ENCODE measurements at places on chromosomes 6 and 20.
A peak's percentile ranks its signal among the peaks of the same experiment; 100 is the strongest.

GRCh38 chr6:149389509-149390297 lies 10.4 kb upstream of the SUMO4 start:
- no peak for DNase-seq

DNA sequence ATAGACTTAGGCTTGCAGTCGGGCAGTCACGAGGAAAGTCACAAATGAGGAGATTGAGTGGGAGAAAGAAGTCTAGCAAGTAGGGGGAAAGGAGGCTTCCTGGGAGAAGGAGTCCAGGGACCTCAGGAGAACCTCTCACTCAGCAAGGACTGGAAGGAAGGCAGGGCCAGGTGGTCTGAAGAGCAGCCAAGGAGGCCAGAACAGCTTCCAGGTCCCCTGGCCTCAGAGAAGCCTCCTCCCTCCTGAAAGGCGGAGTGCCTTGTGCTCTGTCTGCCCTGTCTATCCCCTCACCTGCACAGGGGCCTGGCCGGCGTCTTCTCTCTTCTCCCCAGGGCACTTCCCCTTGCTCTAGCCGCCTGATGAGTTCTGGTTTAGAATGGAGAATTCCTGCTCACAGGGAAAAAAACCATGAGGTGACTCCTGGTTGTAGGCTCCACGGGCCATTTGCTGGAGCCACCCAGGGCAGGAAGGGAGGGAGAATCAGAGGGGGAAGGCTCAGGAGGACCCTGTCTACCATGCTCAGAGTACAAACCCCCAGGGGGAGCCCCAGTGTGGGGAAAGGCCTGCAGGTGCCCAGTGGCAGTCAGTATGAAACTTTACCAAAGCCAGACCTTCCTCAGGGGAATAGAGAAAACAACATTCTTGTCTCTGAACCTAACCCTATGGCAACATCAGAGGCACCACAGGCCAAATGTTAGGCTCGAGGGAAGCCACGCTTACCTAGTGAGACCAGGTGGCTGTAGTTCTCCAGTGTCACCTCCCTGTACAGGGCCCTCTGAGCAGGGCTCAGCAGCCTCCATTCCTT lies 11.2 kb downstream of the ZNF337 start:
- no peak for DNase-seq

DNA sequence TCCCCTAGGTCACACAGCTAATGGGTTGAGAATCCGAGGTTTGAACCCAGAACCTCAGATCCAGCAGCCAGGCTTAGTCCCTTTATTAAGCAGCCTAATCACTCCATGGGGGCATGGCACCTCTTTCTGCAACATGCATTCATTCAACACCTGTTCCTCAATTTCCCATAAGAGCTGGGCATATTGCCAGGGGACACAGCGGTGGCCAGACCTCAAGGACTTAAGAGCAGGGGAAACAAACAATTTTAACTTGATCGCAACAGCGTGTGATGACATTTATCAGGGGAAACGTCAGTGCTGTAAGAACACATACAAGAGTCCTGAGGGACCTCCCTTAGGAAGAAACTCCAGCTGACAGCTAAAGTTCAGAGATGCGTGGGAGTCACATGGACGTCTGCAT lies 267.4 kb upstream of the CDH4 start:
- DNase-seq: no peak

DNA sequence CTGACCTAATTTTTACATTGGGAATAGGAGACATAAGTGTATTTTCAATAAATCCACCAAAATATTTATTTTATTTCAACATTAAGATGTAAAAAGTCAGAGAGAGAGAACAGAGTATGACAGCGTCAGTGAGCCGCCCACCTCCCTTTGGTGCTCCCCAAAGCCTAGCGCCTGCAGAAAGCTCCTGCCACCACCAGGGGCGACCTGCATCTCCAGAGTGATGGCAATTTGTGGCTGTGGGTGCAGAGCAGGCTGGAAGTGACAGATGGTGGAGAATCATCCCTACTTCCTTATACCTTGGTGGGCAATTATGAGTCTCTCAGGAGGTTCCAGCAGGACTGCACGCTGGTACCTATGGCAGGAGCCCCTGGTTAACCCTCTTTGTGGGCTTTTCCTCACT lies 87.3 kb downstream of the PTPRT start:
- no peak for DNase-seq

DNA sequence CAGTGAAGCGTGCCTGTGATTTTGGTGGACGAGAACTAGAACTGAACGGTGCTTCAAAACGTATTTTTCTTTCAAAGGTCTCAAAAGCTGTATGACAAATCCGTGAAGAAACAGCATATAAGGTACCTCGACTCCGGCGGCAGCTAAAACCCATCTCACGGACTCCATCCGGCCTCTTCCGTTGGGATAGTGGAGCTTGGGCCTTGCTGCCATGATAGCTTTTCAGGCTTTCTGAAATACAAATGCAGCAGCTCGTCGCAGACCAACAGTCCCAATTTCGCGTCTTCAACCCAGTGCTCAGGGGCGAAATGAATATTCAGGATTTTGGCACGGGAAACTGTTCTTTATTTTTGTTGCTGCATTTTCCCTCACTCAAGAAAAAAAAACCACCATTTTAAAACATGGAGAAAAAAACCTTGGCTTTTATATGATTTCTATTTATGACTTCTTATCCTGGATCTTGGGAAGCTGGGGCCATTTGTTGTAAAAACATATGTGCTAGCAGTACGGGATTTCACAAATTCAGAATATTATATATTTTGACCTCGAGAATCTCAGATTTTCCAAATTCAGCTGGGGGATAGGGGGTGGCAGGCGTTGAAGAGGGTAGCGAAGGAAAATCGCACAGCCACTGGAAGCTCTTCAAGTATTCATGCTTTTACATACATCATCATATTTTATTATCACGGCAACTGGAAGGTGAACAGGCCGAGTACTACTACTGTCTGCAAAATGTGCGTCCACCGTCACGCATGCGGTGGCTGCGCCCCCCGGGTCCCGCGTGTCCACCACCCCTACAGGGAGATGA lies 849 bp downstream of the GSTA4 start:
- DNase-seq: no peak

- DNase-seq: peak; percentile 42
These were observed 2.1 kb upstream of the COL20A1 start for GRCh38 chr20:63290677-63291472.
